ENCODE measurements at places on chromosomes 7 and 10.

GRCh38 chr10:16116404-16117304 is 256.3 kb upstream of the MINDY3 start:
- no peak overlapping the region for H3K4me3 ChIP-seq
- no peaks in the 10 kb centered on the region for H3K27me3 ChIP-seq
- H3K4me1 ChIP-seq, result no peaks in the 10 kb centered on the region
- no peak overlapping the region for H3K27ac ChIP-seq

GRCh38 chr7:30083334-30083733 is 51.5 kb upstream of the MTURN start:
- DNase-seq, result no peak
- H3K27ac ChIP-seq, result no peak overlapping the region
- H3K36me3 ChIP-seq, result no peaks in the 10 kb centered on the region
- H3K4me3 ChIP-seq, result no peak overlapping the region
- no peaks in the 10 kb centered on the region for H3K27me3 ChIP-seq
- H3K4me1 ChIP-seq, result no peaks in the 10 kb centered on the region

DNA sequence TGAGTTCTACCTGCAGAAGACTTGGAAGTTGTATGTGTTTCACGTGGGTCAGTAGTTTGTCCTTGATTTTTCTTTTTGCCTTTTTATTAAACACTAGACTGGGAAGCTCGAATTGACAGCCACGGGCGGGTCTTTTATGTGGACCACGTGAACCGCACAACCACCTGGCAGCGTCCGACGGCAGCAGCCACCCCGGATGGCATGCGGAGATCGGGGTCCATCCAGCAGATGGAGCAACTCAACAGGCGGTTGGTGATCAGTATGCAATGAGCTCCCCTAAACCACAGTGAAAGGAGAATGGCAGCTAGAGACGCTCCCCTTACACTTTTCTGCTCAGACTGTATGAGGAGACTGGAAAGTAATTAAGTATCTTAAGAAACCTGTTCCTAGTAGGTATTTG is 126.7 kb upstream of the STK17A start:
- DNase-seq, result no peak
- peaks cover 11% of the 10 kb centered on the region for H3K4me1 ChIP-seq
- H3K27ac ChIP-seq, result no peak overlapping the region
- no peak overlapping the region for H3K4me3 ChIP-seq

DNA sequence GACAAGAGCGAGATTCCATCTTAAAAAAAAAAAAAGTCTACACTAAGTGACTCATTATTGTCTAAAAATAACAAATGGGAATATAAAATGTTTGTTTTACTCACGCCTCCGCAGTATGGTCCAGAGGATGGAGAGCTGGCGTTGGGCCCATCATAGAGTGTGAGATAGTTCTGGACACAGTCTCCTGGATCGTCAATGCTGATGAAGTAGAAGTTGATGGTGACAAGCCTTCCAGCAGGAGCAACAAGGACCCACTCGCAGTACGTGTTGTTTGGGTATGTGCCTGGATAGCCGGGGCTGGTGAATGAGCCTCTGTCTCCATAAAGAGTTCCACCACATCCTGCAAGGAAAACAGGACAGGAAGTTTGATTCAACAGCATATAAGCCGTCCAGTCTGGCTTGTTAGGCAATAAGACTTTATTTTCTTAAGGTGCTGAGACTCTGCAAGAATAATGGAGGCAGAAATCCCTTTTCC is 11.5 kb upstream of the RSU1 start:
- H3K4me1 ChIP-seq, result no peaks in the 10 kb centered on the region
- H3K36me3 ChIP-seq, result no peaks in the 10 kb centered on the region
- H3K27me3 ChIP-seq, result no peaks in the 10 kb centered on the region
- H3K4me3 ChIP-seq, result no peak overlapping the region
- H3K27ac ChIP-seq, result no peak overlapping the region

GRCh38 chr10:68721673-68722335 is 765 bp downstream of the CCAR1 start:
- H3K4me3 ChIP-seq, result peak overlapping the region; percentile 93
- H3K27ac ChIP-seq, result peak overlapping the region; percentile 97
- peaks cover 12% of the 10 kb centered on the region for H3K36me3 ChIP-seq
- no peak for DNase-seq
- no peaks in the 10 kb centered on the region for H3K27me3 ChIP-seq
- H3K4me1 ChIP-seq, result peaks cover 17% of the 10 kb centered on the region

GRCh38 chr10:33807531-33808359 is 473.3 kb upstream of the NRP1 start:
- H3K4me1 ChIP-seq, result no peaks in the 10 kb centered on the region
- no peaks in the 10 kb centered on the region for H3K36me3 ChIP-seq
- H3K27me3 ChIP-seq, result no peaks in the 10 kb centered on the region
- DNase-seq, result no peak
- no peak overlapping the region for H3K4me3 ChIP-seq
- no peak overlapping the region for H3K27ac ChIP-seq

GRCh38 chr10:133279326-133280226 is 2.9 kb upstream of the ADAM8 start:
- peaks cover 21% of the 10 kb centered on the region for H3K4me1 ChIP-seq
- DNase-seq, result no peak

DNA sequence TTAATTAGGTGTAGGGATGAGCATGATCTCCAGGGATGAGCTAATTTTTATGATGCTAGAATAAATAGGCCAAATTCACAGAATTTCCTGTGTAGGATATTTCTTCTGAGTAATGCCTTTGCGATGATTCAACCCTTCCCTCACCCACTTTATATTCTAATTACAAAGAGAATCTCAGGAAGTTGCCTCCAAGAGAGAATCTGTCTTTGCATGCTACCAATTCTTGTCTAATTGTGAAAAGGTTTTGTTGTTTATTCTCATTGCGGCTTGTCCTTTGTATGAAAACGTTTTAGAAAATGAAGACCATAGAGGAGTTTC is 6.3 kb downstream of the C7orf57 start:
- no peak overlapping the region for H3K4me3 ChIP-seq
- peaks cover 20% of the 10 kb centered on the region for H3K4me1 ChIP-seq
- no peaks in the 10 kb centered on the region for H3K36me3 ChIP-seq
- H3K27ac ChIP-seq, result peak overlapping the region; percentile 72

DNA sequence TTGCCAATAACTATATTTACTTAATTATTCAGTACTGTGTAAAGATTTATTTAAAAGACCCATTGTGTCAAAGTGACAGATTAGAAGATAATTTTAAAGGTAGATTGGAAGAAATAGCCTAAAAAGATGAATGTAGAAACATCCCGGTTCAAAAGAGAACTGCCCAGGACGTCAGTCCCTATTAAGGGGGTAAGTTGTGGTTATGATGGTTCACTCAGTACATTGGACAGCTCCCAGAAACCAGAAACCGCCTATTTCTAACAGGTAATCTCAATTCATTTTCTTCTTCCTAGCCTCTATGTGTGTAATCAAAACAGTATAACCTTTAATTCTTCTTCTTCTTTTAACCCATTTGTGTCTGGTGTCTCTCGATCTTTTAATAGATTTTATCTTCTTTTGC is 1.5 kb upstream of the FERD3L start:
- H3K27me3 ChIP-seq, result peaks cover 45% of the 10 kb centered on the region
- no peak overlapping the region for H3K27ac ChIP-seq
- H3K4me1 ChIP-seq, result no peaks in the 10 kb centered on the region
- H3K36me3 ChIP-seq, result peaks cover 2% of the 10 kb centered on the region
- no peak for DNase-seq

DNA sequence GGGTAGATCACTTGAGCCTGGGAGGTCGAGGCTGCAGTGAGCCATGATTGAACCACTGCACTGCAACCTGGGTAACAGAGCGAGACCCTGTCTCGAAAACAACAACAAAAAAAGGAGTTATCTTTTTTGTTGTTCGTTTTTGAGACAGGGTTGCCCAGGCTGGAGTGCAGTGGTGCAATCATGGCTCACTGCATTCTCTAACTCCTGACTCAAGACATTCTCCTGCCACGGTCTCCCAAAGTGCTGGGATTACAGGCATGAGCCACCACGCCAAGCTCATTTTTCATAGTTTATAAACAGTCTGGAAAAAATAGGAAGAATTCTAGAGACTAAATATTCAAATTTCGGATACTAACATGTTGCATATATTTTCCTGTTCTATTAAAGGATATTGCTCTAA is 29.4 kb downstream of the SFXN4 start:
- H3K36me3 ChIP-seq, result peaks cover 18% of the 10 kb centered on the region
- H3K4me1 ChIP-seq, result peaks cover 60% of the 10 kb centered on the region
- no peak for DNase-seq
- H3K4me3 ChIP-seq, result peak overlapping the region; percentile 25

GRCh38 chr7:123750389-123751230 is 1.8 kb upstream of the WASL start:
- H3K27ac ChIP-seq, result no peak overlapping the region
- peaks cover 55% of the 10 kb centered on the region for H3K4me1 ChIP-seq
- DNase-seq, result no peak

- H3K27ac ChIP-seq, result no peak overlapping the region
- peaks cover 21% of the 10 kb centered on the region for H3K27me3 ChIP-seq
- DNase-seq, result no peak
- H3K36me3 ChIP-seq, result no peaks in the 10 kb centered on the region
- no peak overlapping the region for H3K4me3 ChIP-seq
These were observed 48.1 kb upstream of the BMS1 start for GRCh38 chr10:42734536-42734935.

DNA sequence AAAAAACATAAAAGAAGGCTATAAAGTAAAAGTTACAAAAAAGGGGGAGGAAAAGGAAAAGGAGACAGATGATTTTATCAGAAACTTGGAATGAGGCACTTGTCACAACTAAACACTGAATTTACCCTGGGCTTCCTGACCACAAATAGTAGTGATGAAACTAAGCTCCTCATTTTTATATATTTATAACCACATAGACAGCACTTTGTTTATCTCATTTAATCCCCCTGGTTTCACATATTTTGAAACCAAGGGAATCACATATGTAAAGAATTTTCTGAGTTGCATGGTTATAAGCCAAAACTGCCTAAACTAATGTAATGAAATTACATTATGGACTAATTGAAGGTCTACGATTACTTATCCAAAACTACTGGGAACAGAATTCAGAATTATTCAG is 39.6 kb upstream of the MET start:
- no peak overlapping the region for H3K27ac ChIP-seq
- H3K4me1 ChIP-seq, result no peaks in the 10 kb centered on the region
- no peaks in the 10 kb centered on the region for H3K27me3 ChIP-seq
- H3K36me3 ChIP-seq, result no peaks in the 10 kb centered on the region

- H3K27me3 ChIP-seq, result peaks cover 8% of the 10 kb centered on the region
- no peak overlapping the region for H3K4me3 ChIP-seq
- no peaks in the 10 kb centered on the region for H3K36me3 ChIP-seq
- no peak overlapping the region for H3K27ac ChIP-seq
- DNase-seq, result no peak
These were observed 60.4 kb downstream of the FZD1 start for GRCh38 chr7:91324663-91325062.

DNA sequence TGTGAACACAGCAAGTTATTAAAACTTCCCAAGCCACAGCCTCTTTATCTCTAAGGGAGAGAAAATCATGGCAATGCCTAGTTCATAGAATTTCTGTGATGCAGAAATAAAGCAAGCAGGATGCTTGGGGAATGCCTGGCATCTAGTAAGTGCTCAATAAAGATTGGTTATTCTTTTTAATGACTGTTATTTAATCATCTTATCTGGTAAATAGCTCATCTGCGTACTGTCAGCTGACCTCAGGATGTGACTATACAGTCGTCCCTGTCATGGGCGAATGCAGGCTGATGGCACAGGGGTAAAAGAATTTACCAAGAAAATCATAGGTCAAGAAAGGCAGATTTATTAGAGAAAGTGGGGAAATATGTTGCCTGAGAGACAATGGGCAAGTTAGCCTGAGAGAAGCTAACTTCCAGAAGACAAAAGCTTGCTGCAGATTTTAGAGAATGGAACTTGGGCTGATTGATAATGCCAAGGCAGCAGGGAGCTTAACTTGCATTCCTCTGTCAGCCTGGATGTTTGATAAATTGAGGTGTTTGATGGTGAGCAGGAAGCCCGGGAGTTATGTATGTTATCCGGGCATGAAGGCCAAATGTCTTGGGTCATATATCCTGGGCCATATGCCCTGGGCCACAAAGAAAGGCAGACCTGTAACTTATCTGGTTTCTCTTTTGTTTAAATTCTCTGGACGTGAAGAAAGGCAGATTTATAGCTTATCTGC is 126.0 kb downstream of the KCNMA1 start:
- H3K4me3 ChIP-seq, result no peak overlapping the region
- no peaks in the 10 kb centered on the region for H3K4me1 ChIP-seq
- H3K27me3 ChIP-seq, result peaks cover 29% of the 10 kb centered on the region

GRCh38 chr7:91198371-91198770 is 65.9 kb upstream of the FZD1 start:
- H3K27ac ChIP-seq, result no peak overlapping the region
- H3K4me1 ChIP-seq, result no peaks in the 10 kb centered on the region
- no peaks in the 10 kb centered on the region for H3K36me3 ChIP-seq
- no peak overlapping the region for H3K4me3 ChIP-seq

GRCh38 chr10:114458955-114459354 is 54.7 kb upstream of the AFAP1L2 start:
- H3K36me3 ChIP-seq, result peaks cover 15% of the 10 kb centered on the region
- peak overlapping the region; percentile 77 for H3K27ac ChIP-seq
- peaks cover 13% of the 10 kb centered on the region for H3K4me1 ChIP-seq
- no peaks in the 10 kb centered on the region for H3K27me3 ChIP-seq
- no peak overlapping the region for H3K4me3 ChIP-seq

GRCh38 chr10:110147961-110148360 is 59.4 kb upstream of the MXI1 start:
- no peak overlapping the region for H3K4me3 ChIP-seq
- DNase-seq, result peak; percentile 14
- no peaks in the 10 kb centered on the region for H3K36me3 ChIP-seq
- peaks cover 8% of the 10 kb centered on the region for H3K4me1 ChIP-seq
- H3K27ac ChIP-seq, result no peak overlapping the region
- peaks cover 61% of the 10 kb centered on the region for H3K27me3 ChIP-seq

- no peak overlapping the region for H3K4me3 ChIP-seq
- peaks cover 25% of the 10 kb centered on the region for H3K4me1 ChIP-seq
- no peaks in the 10 kb centered on the region for H3K27me3 ChIP-seq
- H3K36me3 ChIP-seq, result peaks cover 73% of the 10 kb centered on the region
- no peak for DNase-seq
These were observed 17.5 kb downstream of the ZNF33A start for GRCh38 chr10:38027986-38028385.

- H3K27ac ChIP-seq, result no peak overlapping the region
- peaks cover 4% of the 10 kb centered on the region for H3K36me3 ChIP-seq
- H3K4me1 ChIP-seq, result peaks cover 22% of the 10 kb centered on the region
- H3K4me3 ChIP-seq, result no peak overlapping the region
- no peak for DNase-seq
These were observed 73.4 kb downstream of the SGMS1 start for GRCh38 chr10:50550291-50550839.

DNA sequence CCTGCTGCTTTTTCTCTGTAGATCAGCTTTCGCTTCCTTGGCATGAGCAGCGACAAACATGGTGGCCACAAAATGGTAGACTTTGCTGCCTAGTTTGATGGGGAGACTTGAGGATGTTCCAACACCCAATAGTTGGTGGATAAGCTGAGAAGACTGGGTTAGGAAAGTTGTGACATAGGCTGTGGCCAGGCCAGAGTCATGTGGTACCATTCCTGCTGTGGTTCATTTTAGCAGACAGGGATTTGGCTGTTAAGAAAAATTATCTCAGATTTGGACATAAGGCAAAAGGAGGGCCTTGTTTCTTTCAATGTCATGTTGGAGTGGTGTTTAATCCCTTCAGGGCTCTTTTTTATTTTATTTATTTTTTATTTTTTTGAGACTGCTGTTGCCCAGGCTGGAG is 26.6 kb upstream of the FAM180A start:
- DNase-seq, result no peak
- H3K27ac ChIP-seq, result no peak overlapping the region
- H3K4me1 ChIP-seq, result no peaks in the 10 kb centered on the region
- peaks cover 9% of the 10 kb centered on the region for H3K27me3 ChIP-seq

- H3K4me3 ChIP-seq, result no peak overlapping the region
- no peak overlapping the region for H3K27ac ChIP-seq
- peaks cover 9% of the 10 kb centered on the region for H3K27me3 ChIP-seq
- H3K36me3 ChIP-seq, result no peaks in the 10 kb centered on the region
- no peaks in the 10 kb centered on the region for H3K4me1 ChIP-seq
These were observed 45.1 kb upstream of the PRKG1 start for GRCh38 chr10:51029172-51029641.
